ENCODE measurements at places on chromosomes 13 and 19.

DNA sequence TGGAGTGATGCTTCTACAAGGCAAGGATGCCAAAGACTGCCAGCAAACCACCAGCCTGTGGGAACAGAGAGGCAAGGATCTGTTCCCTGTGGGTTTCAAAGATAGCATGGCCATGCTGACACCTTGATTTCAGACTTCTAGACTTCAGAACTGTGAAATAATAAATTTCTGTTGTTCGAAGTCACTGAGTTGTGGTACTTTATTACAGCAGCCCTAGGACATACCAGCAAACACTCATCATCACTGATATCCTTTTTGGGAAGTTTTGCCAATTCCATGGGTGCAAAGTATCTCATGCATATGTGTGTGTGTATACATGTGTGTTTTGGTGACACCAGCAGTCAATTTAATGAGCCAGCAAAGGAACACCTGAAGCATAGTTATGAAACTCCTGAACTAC, 21.0 kb downstream of the LMO7 start:
- DNase-seq = no peak

DNA sequence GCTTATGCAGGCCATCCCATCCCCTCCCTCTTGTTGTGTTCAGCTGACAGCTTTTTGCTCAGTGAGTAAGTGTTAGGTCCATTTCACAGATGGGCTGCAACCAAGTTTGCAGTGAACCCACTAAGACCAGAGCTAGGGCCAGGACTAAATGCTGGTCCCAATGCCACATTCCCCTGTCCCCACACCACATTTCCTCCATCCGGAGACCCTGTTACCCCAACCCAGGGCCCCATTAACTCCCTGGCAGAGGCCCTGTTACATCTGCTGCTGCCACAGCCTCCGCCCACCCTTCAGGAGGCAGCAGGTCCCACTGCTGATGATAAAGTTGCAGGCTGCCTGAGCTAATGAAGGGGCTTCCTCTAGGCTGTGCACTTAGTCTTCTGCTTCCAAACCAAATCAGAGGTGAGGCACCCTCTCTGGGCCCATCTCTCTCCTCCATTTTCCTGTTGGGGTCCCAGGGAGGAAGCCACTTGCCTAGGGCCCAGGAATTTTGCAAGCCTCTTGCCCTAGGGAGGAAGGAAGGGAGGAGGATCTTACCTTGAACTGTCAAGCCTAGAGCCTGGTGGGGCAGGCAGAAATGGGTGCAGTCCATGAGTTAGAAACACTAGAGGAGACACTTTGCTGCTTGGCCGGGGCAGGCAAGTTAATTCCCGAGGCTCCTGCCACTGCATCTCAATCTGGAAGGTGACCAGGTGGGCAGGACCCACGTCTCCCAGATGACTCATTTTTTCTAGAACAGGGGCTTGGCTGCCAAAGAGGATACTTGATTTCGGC, 3.4 kb upstream of the USF2 start:
- no peak for DNase-seq

GRCh38 chr13:75399168-75399878, 82.6 kb downstream of the TBC1D4 start:
- DNase-seq = peak; percentile 9

- DNase-seq = no peak
Measured at GRCh38 chr19:47152205-47152604, 21.6 kb downstream of the SAE1 start.

DNA sequence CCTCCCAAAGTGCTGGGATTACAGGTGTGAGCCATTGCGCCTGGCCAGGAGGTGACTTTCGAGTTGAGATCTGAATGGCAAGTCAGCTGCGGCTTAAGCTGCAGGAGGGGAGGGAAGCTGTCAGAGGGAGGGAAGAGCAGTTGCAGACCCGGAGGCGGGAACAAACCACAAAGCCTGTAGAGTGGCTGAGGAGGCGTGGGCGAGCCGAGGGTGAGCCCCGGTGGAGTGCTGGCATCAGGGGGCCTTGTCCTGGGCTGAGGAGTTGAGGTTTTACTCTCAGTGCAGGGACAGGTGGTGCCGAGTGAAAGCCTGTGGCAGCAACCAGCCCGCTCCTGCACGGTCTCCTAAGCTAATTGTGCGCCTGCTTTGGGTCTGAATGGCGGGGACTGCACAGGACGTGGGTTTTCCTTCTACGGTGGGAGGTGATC, 24.2 kb downstream of the PPP1R37 start:
- DNase-seq = no peak

DNA sequence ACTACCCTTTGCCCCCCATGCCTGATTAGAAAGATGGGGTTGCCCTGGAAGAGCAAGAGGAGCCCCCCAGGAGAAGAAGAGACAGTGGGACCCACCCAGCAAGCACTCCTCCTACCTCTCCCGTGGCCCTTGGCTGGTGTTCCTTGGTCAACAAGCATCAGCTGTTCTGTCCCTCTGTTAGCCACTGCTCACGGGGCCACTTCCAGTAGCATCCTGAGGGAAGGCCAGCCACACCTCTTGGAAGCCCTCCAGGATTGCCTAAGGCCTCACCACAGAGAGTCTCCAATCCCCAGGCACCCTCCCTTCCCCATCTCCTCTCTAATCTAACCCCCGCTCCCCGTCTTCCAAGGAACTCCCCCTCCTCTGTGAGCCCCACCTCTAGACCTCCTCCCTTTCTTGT, 15.1 kb upstream of the DPP9 start:
- DNase-seq = no peak

Measured in AG04449 (cell line).